NCI-H460 (cell line): ENCODE measurements at places on chromosomes 4 and X. TPM values are rescaled to one million over a fixed set of nuclear protein-coding genes. Genes with fewer than 3 reads are reported as not detected.
A peak's percentile ranks its signal among the peaks of the same experiment; 100 is the strongest.

- DNase-seq = no peak
Measured at GRCh38 chr4:182528819-182529218, 285.6 kb downstream of the TENM3 start.

HPF1 gene
- total RNA-seq = 24.9 and 25.5 TPM in 2 replicates

DNA sequence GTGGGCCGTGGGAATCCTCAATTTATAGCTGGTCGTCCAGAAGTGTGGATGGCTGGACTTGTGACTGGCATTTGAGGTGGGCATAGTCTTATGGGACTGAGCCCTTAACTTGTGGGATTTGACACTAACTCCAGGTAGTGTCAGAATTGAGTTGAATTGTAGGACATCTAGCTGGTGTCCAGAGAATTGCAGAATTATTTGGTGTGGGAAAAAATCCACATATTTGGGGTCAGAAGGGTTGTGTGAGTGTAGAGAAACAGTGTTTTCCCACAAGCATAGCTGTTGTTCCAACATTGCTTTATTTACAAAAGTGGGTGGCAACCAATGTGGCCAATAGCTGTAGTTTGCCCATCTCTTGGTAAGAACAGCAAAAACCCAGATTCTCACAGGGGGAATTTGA lies 91.3 kb downstream of the MOSPD2 start:
- no peak for DNase-seq

DNA sequence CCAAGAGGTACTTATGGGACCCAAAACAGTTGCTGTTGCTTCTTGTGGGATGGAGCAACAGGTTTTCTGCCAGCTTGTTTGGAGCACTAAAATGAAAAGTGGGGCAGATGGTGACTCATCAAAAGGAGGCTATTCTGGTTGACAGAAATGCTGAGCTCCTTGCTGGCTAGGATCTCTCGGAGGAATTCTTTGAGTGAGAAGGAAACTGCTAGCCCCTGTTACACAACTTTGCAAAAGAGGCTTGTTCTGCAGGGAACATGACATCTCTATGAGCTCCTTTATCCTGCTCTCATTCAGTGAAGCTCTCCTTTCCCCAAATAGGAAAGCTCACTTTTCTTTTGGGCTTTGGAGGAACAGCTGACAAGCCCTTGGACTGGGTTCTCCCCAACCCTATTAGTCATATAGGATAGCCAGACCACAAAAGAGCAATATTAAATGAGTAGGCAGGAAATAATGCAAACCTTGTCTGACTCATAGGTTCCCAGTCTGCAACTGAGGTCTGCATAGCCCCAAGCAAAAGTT lies 108.3 kb downstream of the CDS1 start:
- peak; percentile 2 for DNase-seq

RBMXL3 gene
- not detected in 2 replicates for total RNA-seq

DNA sequence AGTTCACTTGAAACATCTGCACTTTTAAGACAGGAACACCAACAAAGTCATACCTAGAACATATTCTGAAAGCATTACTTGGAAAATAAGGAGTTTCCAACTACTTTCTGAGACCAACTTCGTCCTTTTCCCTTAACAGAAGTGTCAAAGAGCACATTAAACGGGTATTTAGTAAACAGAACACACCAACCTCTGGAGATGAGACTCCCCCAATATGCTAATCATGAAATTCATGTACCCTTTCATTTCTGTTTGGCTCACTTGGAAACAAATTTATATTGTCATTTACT lies 69.2 kb downstream of the NOCT start:
- DNase-seq = no peak

DNA sequence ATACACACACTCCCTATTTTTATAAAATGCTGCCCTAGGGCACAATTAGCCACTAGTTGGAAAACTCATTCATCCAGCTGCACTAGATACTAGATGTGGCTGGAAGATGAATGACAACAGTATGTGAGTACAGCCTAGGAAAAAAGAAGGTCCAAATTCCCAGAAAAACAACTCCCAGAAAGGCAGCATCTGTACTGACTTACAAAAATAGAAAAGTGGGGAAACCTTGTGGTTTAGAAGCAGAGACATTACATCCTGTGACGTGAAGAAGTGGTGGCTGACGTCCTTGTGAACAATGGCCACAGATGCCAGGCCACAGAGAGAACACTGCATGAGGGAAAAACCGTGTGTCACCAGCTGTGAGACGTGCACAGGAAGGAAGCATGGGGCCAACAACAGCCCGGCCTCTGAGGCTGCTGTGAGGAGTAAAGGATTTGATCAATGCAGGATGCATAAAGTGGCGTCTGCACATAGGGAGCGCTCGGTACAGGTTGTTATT lies 81.2 kb downstream of the SPRY1 start:
- no peak for DNase-seq

DNA sequence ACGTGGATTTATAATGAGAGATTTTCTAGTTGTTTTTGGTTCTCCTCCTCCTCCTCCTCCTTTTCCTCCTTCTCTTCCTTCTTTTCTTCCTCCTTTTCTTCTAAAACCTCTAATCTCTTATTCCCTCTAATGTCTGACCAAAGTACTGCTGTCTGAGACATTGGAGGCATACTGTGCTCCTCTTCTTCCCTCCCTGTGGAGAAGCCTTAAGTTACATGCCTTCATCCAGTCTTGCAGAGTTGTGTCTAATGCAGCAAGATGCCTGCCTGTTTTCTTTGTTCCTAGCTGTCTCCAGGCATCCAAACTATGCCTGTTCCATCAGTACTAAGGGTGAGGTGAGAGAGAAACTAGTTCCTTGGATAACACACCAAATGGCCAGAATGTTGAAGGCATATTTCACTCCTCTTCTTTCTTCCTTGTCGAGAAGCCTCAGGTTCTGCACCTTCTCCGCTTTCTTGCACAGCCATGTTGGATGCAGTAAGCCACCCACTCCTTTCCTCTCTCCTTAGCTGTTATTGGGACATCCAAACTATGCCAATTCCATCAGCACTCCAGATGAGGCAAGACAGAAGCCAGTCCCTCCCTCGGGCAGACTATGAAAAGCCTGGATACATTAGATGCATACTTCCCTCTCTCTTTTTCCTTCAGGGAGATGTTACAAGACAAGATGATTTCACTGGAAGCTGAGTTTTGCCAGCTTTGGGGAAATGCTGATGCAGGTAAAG lies 285.7 kb upstream of the TRAM1L1 start:
- no peak for DNase-seq

DNA sequence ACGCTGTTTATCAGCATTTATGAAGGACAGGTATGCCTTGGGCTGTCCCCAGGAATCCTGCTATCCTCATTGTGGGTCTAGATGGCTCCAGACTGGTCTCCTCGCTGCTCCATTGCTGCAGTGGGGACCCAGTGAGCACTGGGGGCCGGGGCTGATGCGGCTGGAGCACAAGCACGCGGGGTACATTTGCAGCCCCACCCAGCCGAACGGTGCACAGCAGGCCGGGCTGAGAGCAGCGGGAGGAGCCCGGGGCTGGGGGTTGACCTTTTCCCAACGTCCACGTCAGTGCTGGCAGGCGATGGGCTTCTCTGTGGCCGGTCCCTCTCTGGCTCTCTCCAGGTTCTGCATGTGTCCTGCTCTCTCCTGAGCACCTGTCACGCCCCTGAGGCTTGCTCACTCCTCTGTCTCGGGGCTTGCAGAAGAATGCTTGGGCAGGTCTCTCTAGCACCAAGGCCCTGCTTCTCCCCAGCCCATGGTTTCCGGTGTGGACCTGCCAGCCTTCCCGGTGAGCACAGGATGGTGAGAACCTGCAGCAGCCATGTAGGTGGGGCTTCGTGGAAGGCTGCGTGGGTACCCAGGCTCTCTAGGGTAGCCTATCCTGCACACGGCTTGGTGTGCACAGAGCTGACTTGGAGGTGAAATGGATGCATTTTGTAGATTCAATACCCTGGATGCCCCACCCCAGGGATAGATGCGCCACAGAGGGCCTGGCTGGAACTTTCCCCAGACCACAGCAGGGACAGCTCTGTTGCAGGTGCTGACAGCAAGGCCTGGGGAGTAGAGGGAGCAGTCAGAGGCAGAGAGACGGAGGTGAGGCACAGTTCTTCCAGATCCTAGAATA lies 89.1 kb upstream of the ADRA2C start:
- DNase-seq = no peak

CXXC4 gene
- total RNA-seq = 0.03 and 0.22 TPM in 2 replicates

GALNTL6 gene
- total RNA-seq = 0.20 and 0.57 TPM in 2 replicates

DNA sequence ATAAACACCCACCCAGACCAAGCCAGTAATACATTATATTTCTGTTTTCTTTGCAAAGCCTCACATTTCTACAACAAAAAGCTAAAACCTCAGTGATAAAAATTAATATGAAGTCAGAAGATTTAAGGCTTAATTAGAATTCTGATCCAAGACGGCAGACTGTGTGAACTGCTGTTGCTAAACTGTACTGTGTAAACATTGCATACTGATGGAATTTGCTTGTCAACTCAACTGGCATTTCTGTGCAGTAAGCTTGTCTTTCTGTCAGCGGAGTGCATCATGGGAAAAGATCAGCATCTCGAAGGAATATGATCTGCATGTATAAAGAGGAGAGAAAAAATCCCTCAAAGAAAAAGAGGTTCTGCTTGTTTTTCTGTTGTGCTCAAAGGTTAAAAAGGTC lies 69.4 kb upstream of the SPANXB1 start:
- DNase-seq = no peak

- DNase-seq = no peak
Measured at GRCh38 chrX:133005042-133005441, 46.6 kb upstream of the HS6ST2 start.

CT45A2 gene
- not detected in 2 replicates for total RNA-seq

- DNase-seq = no peak
Measured at GRCh38 chr4:141207961-141208360, 12.7 kb upstream of the ZNF330 start.
